BJ (cell line): ENCODE measurements at places on chromosomes 16 and 17.
A peak's percentile ranks its signal among the peaks of the same experiment; 100 is the strongest.

DNA sequence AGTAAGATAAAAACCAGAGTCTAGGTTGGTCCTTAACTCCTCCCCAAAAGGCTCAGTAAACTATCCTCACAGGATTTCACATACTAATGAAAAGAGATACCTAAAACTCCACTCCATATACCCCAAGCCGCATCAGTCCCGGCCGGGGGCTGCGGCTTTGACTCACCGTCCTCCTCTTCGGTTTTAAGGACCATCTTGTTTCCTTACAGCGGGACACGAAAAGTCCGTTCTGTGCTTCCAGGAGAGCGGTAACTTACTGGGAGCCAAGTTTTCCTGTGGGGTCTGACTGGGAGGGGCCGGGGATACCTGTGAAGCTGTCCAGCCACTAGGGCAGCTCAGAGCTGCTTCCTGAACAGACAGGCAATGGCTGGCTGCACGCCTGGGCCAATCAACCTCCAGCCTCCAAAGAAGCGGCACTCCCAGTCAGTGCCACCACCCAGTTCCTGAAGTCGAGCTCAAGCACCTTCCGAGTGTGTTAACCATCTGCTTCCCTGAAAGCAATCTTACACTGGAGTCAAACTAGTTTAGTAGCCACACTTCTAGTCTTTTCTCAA is 45.5 kb downstream of the CYTH1 start:
- DNase-seq: no peak

DNA sequence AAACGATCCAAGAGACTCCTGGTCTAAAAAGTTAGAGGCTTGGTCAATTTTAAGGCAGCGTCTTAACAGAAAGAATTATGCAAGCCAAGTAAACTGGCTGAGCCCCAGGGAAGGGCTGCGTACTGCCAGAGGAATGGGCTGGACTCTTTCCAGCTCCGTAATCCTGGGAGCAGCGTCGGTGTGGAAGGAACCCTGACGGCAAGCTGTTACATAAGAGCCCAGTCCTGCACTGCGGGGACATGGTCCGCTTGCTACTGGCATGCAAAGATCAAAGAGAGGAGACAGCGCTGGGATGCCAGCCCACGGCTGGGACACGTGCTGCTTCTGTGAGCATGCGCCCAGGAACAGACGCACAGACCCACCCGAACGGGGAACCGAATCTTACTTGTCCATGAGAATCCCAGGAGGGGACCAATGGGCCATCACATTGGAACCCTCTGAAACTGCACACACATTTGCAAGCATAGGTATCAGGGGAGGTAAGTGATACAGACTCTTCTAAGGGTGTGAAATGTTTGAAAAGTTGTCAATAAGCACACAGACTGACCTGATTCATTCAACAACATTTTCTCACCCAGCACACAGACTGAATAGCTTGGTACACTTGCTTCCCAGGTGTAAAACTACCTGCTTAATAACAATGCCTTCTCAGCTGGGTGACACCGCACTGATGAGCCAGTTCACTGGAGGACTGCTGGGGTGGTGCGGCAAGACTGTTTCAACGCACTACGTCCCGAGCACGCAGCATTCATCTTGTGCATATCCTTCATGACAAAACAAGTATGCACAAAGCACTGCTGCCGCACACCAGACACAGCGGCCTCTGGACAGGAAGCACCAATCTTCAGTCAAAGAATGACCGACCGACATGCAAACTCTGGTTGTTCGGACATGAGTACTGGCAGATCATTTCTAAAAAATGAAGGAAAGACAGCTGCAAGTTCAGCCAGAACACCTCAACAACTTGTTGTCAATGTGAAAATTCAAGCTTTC is 94.9 kb downstream of the ANKRD11 start:
- peak; percentile 93 for DNase-seq

- DNase-seq: no peak
These were observed at the start of gene SPATA32 for GRCh38 chr17:45261577-45262515. SPATA32 (minus strand) TSS chr17:45262094; CDS start chr17:45262016, 78 bp downstream.

DNA sequence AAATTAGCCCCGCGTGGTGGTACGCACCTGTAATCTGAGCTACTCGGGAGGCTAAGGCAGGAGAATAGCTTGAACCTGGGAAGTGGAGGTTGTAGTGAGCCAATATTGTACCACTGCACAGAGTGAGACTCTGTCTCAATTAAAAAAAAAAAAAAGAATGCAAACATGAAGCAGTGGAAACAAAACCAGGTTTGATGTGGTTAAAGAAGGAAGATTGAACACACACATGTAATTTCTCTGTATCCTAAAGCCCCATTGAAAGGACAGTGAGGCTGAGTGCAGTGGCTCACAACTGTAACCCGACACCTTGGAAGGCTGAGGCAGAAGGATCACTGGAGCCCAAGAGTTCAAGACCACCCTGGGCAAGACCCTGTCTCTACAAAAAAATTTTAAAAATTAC is 26.5 kb upstream of the SBK1 start:
- DNase-seq: no peak

- no peak for DNase-seq
These were observed 223.5 kb downstream of the CYB561 start for GRCh38 chr17:63222655-63223054.

- DNase-seq: no peak
These were observed 482.8 kb downstream of the SOX9 start for GRCh38 chr17:72603420-72604242.

DNA sequence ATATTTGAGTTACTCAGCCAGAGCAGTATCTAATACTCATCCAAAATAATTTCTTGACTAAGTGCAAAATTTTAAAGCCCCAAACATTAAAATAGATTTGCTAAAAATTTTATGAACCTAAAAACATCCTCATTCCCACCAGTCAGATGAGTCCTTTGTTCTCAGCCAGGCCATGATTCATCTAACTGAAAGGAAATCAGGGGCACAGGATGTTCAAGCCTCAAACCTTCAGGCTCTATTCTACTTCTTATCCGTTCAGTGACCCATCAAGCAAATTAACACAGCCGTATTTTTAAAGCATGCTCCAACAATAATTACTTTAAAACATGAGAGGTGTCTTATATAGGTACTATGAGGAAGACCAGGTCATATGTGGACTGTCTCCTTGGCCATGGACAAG is 176.5 kb upstream of the MON1B start:
- no peak for DNase-seq

- no peak for DNase-seq
These were observed 45.3 kb downstream of the TOM1L2 start for GRCh38 chr17:17926840-17927449.

- DNase-seq: no peak
These were observed 46.6 kb upstream of the LCMT1 start for GRCh38 chr16:25064937-25065336.
